ENCODE measurements at places on chromosomes 12 and 14.

DNA sequence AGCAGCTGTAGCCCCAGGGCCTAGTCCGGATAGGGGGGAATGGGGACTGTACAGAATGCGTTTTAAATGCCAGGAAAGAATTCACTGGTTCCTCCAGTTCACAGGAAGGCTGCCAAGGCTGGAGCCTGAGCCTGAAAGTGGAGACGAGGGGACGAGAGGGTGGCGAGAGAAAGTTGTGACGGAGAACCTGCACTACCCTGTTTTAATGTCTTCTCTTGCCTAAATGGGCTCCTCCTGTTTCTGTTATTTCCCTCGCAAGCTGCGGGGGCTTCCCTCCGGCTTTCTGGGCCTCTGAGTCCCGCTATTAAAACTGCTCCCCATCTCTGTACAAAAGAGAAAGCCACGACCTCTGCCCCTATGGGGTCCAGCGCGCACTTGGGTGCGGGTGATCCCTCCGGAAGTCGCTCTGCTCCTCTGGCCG lies 4.5 kb downstream of the C1QL4 start:
- H3K27me3 ChIP-seq = peaks cover 12% of the 10 kb centered on the region
- DNase-seq = no peak
- peaks cover 8% of the 10 kb centered on the region for H3K36me3 ChIP-seq

DNA sequence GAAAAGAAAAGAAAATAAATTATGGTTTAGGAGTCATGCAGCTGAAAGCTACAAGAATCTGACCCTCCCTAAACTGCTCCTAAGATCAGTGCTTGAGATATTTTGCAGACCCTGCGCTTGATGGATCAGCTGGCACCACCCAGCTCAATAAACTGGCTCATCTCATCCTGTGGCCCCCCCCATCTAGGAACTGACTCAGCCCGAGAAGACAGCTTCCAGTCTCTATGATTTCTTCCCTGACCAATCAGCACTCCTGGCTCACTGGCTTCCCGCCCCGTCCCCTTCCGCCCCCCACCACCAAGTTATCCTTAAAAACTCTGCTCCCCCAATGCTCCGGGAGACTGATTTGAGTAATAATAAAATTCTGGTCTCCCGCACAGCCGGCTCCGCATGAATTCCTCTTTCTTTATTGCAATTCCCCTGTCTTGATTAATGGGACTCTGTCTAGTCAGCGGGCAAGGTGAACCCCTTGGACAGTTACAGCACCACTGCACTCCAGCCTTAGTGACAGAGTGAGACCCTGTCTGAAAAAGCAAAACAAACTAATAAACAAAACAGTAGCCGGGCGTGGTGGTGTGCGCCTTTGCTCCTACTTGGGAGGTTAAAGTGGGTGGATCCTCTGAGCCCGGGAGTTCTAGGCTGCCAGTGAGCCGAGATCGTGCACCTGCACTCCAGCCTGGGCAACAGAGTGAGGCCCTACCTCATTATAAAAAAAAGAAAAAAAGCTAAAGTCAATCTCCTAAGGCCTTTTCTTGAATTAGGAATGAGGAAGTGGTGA lies 24.5 kb upstream of the SPTLC2 start:
- H3K4me3 ChIP-seq = peak overlapping the region; percentile 48
- peaks cover 10% of the 10 kb centered on the region for H3K4me1 ChIP-seq
- H3K36me3 ChIP-seq = no peaks in the 10 kb centered on the region
- DNase-seq = no peak
- H3K27me3 ChIP-seq = no peaks in the 10 kb centered on the region

DNA sequence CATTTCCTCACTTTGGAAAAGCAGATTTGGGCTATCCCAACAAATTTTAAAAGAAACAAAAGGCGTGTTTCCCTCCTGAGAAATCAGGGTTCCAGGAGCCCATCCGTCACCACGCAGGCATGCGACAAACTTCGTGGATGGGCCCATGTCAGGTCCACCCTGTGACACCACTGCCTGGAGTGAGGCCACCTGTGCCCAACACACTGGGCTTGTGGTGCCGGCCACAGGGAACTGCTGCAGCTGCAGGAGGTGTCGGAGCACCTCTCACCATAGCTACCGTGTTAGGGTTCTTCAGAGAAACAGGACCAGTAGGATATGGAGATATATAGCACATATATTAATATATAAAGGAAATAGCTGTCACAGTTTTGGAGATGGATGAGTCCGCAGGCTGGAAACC lies 53.0 kb upstream of the BCL11B start:
- H3K36me3 ChIP-seq = no peaks in the 10 kb centered on the region
- no peak overlapping the region for H3K4me3 ChIP-seq
- no peaks in the 10 kb centered on the region for H3K27me3 ChIP-seq
- H3K4me1 ChIP-seq = peaks cover 8% of the 10 kb centered on the region
- DNase-seq = no peak

DNA sequence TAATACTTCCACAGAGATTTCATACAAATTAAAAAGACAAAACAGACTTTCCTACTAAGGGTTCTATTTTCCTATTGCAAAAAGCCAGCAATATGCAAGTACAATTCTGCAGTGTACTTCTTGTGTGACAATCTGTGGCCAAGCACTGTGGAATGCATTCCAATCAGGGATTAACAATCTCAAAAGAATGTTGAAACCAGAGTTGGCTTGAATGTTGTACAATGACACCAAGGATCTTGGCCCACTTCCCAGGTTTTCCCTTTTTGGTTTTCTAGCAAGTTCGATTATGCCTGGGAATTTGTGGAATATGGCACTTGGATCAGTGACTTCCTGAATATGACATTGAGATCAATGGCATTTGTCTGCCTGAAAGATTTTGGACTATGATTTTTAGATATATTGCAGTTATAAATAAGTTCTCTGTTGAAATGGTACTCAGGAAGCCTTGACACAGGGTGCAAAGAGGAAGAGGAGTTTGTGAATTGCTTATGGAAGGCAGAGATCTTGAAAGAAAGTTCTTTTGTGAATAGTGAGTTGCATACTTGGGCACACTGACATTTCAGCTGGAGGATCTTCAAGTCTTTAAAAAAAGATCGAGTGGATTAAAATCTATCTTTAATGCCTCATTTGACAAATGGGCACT lies 81.4 kb upstream of the FERMT2 start:
- DNase-seq = no peak
- H3K4me1 ChIP-seq = no peaks in the 10 kb centered on the region
- H3K36me3 ChIP-seq = no peaks in the 10 kb centered on the region
- no peaks in the 10 kb centered on the region for H3K27me3 ChIP-seq

GRCh38 chr12:116087399-116087798 lies 190.1 kb downstream of the MED13L start:
- no peaks in the 10 kb centered on the region for H3K36me3 ChIP-seq
- no peak overlapping the region for H3K27ac ChIP-seq
- peaks cover 16% of the 10 kb centered on the region for H3K4me1 ChIP-seq
- no peaks in the 10 kb centered on the region for H3K27me3 ChIP-seq
- DNase-seq = no peak

DNA sequence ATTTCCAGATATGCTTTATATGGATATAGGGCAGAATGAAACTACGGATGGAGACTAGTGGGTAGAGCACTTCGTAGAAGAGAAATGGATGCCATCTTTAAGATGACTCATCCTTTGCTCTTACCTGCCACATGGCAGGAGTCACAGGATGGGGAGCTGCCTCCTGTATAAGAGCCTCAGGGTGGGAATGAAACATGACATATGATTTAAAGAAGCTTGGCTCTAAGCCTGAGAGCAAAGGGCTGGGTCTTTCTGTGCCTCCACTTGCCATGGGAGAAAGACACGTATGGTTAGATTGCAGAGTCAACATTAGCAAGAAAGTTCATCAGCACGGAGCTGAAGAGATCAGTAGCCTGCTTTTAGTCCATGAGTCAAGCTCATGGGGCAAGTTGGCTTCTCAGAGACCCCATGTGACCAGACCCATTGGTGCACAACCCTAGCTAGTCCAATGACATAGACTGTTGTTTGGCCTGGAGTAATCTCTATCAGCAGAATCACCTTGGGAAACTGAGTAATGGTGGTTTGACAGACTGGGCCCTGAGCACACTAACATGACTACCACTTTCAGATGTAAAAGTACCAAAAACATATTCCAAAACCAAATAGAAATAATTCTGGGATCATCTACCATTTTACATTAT lies 38.1 kb upstream of the IL22 start:
- H3K4me3 ChIP-seq = no peak overlapping the region
- peaks cover 6% of the 10 kb centered on the region for H3K4me1 ChIP-seq
- no peak for DNase-seq
- H3K27me3 ChIP-seq = no peaks in the 10 kb centered on the region
- no peak overlapping the region for H3K27ac ChIP-seq
- peaks cover 9% of the 10 kb centered on the region for H3K36me3 ChIP-seq

DNA sequence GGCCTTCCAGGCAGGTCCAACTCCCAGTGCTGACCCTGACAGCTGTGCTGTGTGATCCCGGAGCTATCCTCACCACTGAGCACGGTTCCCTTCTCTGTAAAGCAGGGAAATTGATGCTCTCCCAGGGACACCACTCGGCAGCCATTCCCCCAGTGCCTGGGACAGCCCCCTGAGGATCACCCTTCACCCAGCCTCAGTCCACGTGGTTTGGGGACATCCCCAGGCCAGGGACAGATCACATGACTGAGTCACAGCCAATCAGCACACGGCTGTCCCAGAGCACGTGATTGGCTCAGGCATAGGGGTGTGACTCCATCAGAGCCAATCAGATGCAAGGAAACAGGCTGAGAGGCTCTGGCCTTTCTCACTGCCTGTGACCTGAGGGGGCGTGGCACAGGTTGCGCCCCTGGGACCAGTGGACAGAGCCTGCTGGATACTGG lies 68.8 kb upstream of the SFSWAP start:
- no peak overlapping the region for H3K4me3 ChIP-seq
- no peaks in the 10 kb centered on the region for H3K4me1 ChIP-seq
- H3K36me3 ChIP-seq = no peaks in the 10 kb centered on the region
- no peak for DNase-seq
- no peak overlapping the region for H3K27ac ChIP-seq

DNA sequence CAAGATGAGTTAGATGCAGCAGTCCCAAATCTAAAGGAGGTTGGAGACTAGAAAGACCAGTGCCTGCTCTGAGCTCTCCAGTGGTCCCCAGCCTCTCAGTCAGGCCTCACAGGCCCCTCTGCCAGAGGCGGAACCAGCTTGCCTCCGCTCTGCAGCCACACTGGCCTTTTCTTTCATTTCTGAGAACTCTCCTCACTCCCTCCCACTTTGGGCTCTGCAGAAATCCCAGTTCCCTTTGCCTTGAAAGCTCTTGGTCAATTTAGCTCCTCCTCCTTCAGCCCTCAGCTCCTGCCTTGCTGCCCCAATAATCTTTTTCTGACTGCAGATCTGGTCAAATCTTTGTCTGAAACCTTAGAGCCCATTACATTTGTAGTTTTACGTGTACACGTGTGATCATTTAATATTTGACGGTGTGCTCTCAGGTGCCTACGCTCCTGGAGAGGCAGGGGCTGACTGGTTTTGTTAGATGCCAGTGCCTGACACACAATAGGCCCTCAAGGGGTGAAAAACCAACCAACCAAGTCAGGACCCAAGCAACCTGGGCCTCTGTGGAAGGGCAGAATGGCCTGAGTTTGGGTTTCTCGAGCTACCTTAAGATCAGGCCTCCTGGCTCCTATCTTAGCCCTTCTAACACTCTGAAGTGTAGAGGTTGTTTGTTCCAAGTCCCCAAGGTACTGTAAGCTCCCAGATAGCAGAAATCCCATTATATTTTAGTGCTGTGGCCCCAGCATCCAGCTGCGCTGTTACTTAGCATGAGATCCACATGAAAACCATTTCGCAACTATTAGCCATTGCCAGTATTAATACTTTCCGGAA lies 1.1 kb upstream of the NUDT4 start:
- H3K27ac ChIP-seq = peak overlapping the region; percentile 94
- H3K36me3 ChIP-seq = no peaks in the 10 kb centered on the region
- no peaks in the 10 kb centered on the region for H3K27me3 ChIP-seq
- peaks cover 60% of the 10 kb centered on the region for H3K4me1 ChIP-seq

GRCh38 chr14:23485326-23485725 lies 15.8 kb downstream of the NGDN start:
- H3K4me3 ChIP-seq = no peak overlapping the region
- H3K27ac ChIP-seq = no peak overlapping the region
- no peaks in the 10 kb centered on the region for H3K27me3 ChIP-seq

- no peaks in the 10 kb centered on the region for H3K27me3 ChIP-seq
- no peak for DNase-seq
- no peaks in the 10 kb centered on the region for H3K36me3 ChIP-seq
Observed at GRCh38 chr12:42638011-42638410, 48.5 kb upstream of the PRICKLE1 start.

DNA sequence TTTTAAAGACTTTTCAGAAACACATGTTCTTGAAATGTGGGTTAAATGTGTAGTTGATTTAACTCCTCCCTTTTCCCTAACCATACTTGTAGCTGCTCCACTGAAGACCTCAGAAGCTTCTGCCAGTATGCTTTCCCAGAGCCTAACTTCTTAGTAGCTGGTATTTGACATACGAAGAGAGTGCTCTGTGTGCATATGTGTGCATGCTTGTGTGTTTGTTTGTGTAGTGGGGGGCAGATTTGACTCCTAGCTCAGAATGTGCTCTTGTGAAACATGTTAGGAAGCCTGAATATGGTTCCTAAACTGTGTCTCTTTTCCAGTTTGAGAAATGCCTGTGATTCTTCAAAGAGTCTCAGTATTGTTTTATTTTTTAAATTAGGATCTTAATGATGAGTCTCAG lies 420.4 kb downstream of the PCNX1 start:
- DNase-seq = no peak
- peaks cover 6% of the 10 kb centered on the region for H3K4me1 ChIP-seq
- no peak overlapping the region for H3K4me3 ChIP-seq

DNA sequence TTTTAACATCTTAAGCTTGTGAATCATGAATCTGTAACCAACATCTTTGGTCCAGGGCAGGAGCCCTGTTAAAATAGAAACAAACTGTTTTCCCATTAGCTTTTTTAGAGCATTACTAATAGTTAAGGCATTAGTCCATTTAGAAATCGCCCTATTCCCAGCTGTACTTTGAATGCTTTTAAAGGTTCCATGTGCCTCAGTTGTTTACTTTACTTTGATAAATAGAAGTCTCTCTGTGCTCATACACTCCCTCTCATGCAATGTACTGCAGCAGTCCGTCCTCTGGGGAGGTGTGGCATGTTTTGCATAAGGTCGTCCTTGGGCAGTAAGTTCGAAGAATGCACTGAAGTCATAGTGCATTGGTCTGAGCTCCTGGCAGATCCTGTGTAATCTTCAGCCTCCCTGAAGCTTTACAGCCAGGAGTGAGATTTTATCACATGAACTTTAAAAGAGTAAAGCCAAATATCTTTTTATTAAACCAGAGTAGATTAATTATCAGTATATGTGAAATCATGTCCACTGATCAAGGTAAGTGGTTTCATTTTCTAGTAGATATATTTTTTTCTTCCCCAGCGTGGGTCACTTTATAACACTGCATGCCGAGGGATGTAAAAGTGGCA lies 134.7 kb downstream of the FGD4 start:
- no peaks in the 10 kb centered on the region for H3K27me3 ChIP-seq
- H3K36me3 ChIP-seq = no peaks in the 10 kb centered on the region
- peak overlapping the region; percentile 83 for H3K27ac ChIP-seq
- peaks cover 85% of the 10 kb centered on the region for H3K4me1 ChIP-seq
- DNase-seq = peak; percentile 91

GRCh38 chr12:54368025-54368708 lies 3.9 kb upstream of the GPR84 start:
- H3K27me3 ChIP-seq = peaks cover 6% of the 10 kb centered on the region
- H3K27ac ChIP-seq = no peak overlapping the region
- DNase-seq = no peak
- peaks cover 29% of the 10 kb centered on the region for H3K4me1 ChIP-seq
- H3K36me3 ChIP-seq = no peaks in the 10 kb centered on the region
- H3K4me3 ChIP-seq = peak overlapping the region; percentile 40
